Activated T-helper 17 cell treated with anti-CD3 and anti-CD28 coated beads, Interleukin-2, amount 50 U/mL, for 72 hours (primary cell): ENCODE measurements at places on chromosomes 12 and 14. TPM values are rescaled to one million over a fixed set of nuclear protein-coding genes. Genes with fewer than 3 reads are reported as not detected.

DNA sequence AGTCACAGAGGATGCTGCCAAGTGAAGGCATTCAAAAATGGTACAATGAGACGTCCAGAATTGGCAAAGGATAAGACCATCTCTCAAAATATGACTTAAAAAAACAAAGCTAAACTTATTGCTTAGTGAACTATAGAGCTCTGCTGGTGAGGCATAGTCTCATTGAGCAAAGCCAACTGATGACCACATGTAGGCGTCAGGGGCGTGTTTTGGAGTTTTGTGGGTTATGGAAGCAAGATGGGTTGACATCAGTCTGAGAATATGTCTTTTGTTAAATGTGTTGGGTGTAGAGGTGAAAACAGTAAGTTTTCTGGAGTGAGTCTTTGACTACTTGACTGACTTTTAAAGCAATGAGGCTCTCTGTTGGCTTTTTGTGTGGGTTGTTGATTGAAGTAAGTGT, 47.2 kb downstream of the ATL1 start:
- no peaks in the 10 kb centered on the region for H3K36me3 ChIP-seq
- H3K27ac ChIP-seq: peak overlapping the region; percentile 2
- ATAC-seq: peak; percentile 96
- peaks cover 6% of the 10 kb centered on the region for H3K4me1 ChIP-seq
- H3K4me3 ChIP-seq: no peak overlapping the region

GRCh38 chr14:84622357-84622756, 907.6 kb upstream of the FLRT2 start:
- no peak overlapping the region for H3K4me3 ChIP-seq
- H3K27me3 ChIP-seq: no peaks in the 10 kb centered on the region
- no peak overlapping the region for H3K27ac ChIP-seq
- H3K4me1 ChIP-seq: no peaks in the 10 kb centered on the region

DNA sequence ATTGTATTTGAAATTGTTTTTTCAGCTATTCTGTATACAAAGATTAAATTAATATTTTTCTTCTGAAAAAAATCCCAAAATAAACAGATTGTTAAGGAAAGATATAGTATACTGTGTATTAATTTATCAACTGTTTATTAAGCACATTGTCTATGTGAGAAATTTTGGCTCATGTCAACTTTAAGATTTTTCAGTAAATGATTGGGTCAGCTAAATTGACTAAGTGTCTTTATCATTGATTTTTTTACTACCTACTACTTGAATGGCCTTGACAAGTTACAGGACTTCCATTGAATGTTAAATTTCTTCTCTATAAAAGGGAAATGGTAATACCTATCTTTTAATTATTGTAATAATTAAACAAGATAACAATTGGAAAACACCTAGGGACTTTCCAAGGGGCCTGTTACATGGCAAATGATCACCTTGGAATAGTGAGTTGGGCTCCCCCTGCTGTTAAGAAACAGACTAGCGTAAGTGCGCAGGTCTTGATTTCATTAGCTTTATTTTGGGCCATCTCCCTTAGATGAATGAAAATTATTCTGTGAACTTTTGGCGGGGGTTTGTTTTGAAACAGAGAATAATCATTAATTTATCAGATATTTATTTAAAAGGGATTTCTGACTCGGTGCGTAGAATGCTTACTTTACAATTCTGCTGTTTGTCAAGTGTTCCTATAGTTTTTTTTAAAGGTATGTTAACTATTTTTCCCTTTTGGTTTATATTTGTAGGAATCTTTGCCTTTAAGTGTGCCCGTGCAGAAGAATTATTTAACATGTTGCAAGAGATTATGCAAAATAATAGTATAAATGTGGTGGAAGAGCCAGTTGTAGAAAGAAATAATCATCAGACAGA, 14.5 kb upstream of the CCT2 start:
- H3K27me3 ChIP-seq: no peaks in the 10 kb centered on the region
- ATAC-seq: peak; percentile 74
- no peak overlapping the region for H3K4me3 ChIP-seq
- H3K36me3 ChIP-seq: peaks cover 73% of the 10 kb centered on the region
- peaks cover 5% of the 10 kb centered on the region for H3K4me1 ChIP-seq

GRCh38 chr12:59452746-59453145, 143.1 kb upstream of the SLC16A7 start:
- no peak overlapping the region for H3K27ac ChIP-seq
- H3K4me1 ChIP-seq: no peaks in the 10 kb centered on the region
- H3K27me3 ChIP-seq: no peaks in the 10 kb centered on the region
- ATAC-seq: no peak

GRCh38 chr14:76174982-76175381, 23.3 kb downstream of the GPATCH2L start:
- ATAC-seq: no peak
- H3K36me3 ChIP-seq: peaks cover 100% of the 10 kb centered on the region
- H3K4me3 ChIP-seq: no peak overlapping the region

RNF41 gene
- 33.0 TPM for total RNA-seq

PTGR2 gene
- 4.1 TPM for total RNA-seq

PRPH gene
- total RNA-seq: 0.32 TPM

RFX4 gene
- total RNA-seq: not detected

TSPAN8 gene
- total RNA-seq: not detected

ALKBH2 gene
- total RNA-seq: 16.2 TPM
